ENCODE measurements at places on chromosomes 3 and 15.

DNA sequence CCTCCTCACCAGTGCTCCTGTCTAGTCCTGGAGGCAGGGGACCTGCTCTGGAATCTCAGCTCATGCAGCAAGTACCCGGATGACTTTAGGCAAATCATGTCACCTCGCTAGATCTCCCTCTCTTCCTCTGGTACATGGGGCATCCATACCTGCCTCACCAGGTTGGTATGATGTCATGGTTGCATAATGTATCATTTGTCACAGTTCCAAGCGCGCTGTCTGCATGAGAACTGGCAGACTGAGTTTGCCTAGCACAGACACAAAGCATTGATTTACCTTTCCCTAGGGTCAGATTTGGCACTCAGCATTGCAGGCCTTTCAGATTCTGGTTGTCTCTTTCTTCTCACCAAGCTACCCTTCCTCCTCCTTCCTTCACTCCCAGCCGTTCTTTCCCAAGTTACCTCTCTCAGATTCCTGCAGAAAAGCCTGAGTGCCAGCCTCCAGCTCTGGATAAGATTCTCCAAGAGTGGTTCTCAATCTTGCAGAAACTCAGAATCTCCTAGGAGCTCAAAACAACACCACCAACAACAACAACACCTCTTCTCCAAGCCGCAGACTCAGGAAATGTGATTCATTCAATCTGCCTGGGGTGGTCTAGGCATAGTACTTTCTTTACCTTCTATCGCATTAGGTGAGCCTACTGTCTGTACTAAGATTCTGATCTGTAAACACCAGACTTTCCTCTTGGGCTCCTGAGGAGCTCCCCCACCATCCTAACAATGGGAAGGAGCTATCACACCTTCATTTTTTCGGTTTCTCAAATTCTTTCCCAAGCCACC is 29.5 kb downstream of the FAM43A start:
- no peak for DNase-seq

- no peak for DNase-seq
Measured at GRCh38 chr15:37572401-37572800, 362.0 kb upstream of the TMCO5A start.

- no peak for DNase-seq
Measured at GRCh38 chr15:35487417-35487816, 58.5 kb downstream of the DPH6 start.

GRCh38 chr15:94186770-94187331 is 44.5 kb upstream of the MCTP2 start:
- no peak for DNase-seq

DNA sequence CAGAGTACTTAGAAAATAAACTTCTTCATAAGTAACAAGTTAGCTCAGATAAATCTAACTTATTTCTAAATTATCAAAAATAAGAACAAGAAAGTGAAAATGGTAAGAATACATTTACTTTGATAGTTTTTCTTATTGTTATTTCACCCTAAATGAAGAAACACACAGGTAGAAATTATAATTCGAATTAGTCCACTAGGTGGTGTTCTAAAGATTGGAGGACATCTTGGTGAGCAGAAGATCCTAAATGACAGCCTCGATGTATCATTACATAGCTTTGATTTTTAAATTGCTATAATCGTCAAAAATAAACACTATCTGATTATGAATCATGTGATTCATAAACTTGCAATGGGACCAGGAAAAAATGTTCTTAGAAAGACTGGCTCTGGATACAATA is 280.8 kb upstream of the UBE2E2 start:
- no peak for DNase-seq

Data from GM12891 (cell line).